ENCODE measurements at places on chromosomes 4 and X.

GRCh38 chrX:3346501-3347259 is at the start of gene MXRA5:
Gene MXRA5 (minus strand): TSS chrX:3346652. CDS start chrX:3343833, 2,819 bp downstream.
- no peak for DNase-seq

DNA sequence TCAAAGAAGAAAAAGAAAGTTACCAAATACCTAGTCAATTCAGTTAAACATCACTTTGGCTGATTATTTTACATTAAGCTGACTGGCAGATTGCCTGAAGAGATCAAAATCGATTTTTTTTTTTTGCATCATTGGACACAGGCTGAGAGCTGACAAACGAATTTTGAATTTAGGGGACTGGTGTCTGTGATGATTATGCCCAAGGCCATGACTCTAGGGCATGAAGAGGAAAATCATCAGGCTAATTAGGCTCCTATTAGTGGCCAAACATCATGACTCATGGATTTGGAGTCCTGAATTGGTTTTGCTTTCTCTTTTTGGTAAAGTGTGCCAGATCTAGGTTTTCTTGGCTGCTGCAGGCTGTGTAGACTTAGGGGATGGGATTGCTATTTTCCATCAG is 829.3 kb upstream of the LCORL start:
- DNase-seq = no peak

- no peak for DNase-seq
Observed at GRCh38 chr4:106334741-106335470, 18.6 kb downstream of the AIMP1 start.

- no peak for DNase-seq
Observed at GRCh38 chr4:75633846-75634245, 3.5 kb upstream of the CDKL2 start.

GRCh38 chr4:107989162-107989536 is 540 bp upstream of the HADH start:
- no peak for DNase-seq
